ENCODE measurements at places on chromosomes 7 and 10. TPM values are rescaled to one million over a fixed set of nuclear protein-coding genes. Genes with fewer than 3 reads are reported as not detected.

DNA sequence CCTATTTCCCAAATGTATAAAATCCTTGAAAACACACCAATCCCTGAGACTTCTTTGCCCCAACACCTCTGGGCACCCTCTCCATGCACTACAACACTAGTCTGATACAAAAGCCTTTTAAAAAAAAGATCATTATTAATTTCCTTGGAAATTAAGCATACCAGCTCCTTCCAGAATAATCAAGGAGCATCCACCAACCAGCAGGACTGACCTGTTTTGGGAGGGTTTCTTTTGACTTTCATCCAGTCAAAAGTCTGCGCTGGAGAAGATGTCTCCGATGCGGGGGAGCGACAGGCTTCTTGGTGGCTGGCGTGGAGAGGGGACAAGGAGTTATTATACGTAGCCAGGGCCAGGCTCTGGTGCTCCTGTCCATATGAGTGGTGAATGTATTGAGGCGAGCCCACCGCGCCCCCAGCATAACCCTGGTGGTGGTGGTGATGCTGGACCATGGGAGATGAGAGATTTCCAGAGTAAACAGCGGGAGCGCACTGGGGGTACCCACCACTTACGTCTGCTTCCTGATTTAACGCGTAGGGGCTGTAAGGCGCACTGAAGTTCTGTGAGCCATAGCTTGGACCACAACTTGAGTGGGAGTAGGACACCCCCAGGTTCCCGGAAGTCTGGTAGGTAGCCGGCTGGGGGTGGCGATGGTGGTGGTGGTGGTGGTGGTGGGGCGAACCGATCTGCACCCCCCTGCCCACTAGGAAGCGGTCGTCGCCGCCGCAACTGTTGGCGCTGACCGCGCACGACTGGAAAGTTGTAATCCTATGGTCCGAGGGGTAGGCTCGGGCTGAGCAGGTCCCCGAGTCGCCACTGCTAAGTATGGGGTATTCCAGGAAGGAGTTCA, 527 bp downstream of the HOXA1 start:
- peaks cover 92% of the 10 kb centered on the region for H3K27me3 ChIP-seq
- H3K4me1 ChIP-seq = peaks cover 23% of the 10 kb centered on the region
- peak overlapping the region; percentile 83 for H3K4me3 ChIP-seq
- no peak for DNase-seq
- H3K27ac ChIP-seq = no peak overlapping the region
- H3K36me3 ChIP-seq = no peaks in the 10 kb centered on the region

DNA sequence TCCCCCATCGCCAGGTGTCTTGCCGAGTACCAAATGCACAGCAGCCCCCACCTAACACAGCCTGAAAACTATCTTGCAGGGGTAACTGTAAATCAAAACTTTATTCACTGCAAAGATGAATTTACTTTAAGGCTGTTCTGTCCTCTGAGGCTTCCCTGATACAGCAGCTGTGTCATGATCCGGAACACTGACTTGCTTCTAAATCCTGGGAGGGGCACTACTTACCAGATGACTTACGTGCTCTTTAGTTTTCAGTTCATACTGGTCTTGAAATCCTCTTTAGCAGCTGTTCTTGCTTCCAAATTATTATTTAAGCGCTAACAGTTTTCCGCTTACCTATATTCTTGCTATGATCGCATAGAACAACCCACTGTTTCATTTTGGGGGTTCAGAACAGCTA, 4.9 kb downstream of the DYNC1I1 start:
- DNase-seq = no peak
- no peaks in the 10 kb centered on the region for H3K4me1 ChIP-seq
- peaks cover 33% of the 10 kb centered on the region for H3K27me3 ChIP-seq
- H3K36me3 ChIP-seq = no peaks in the 10 kb centered on the region

C7orf57 gene
- 1.1 TPM for total RNA-seq

- H3K27me3 ChIP-seq = peaks cover 3% of the 10 kb centered on the region
- H3K27ac ChIP-seq = no peak overlapping the region
- no peaks in the 10 kb centered on the region for H3K36me3 ChIP-seq
- no peak for DNase-seq
These were observed 116.1 kb upstream of the ACBD5 start for GRCh38 chr10:27356738-27357137.

- no peak for DNase-seq
- no peaks in the 10 kb centered on the region for H3K4me1 ChIP-seq
- no peak overlapping the region for H3K27ac ChIP-seq
These were observed 170.9 kb downstream of the CDK14 start for GRCh38 chr7:90766814-90767564.

COL13A1 gene
- not detected for total RNA-seq

DNA sequence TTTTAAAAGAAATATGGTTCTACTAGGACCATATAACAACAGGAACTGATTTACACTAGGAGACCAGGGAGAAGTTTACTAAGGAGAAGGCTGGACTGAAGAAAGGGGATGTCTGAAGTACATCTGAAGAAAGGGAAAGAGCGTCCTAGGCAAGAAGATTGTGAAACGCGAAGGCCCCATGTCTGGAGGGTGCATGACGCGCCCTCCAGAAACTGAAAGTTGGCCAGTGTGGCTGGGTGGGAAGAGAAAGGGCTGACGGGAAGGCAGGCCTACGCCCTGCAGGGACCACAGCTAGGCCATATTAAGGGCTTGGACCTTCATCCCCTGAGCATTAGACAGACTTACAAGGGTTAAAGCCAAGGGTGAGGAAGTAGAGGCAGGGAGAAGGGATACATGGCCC, 158.0 kb downstream of the TRIL start:
- no peak overlapping the region for H3K27ac ChIP-seq
- H3K36me3 ChIP-seq = peaks cover 2% of the 10 kb centered on the region
- H3K4me3 ChIP-seq = no peak overlapping the region
- H3K4me1 ChIP-seq = no peaks in the 10 kb centered on the region

- no peak overlapping the region for H3K4me3 ChIP-seq
- no peak for DNase-seq
- peaks cover 45% of the 10 kb centered on the region for H3K36me3 ChIP-seq
These were observed 31.8 kb downstream of the AP3M1 start for GRCh38 chr10:74118804-74119203.

SEC61A2 gene
- total RNA-seq = 9.7 TPM

UTF1 gene
- not detected for total RNA-seq

UCMA gene
- total RNA-seq = not detected

CYP3A7 gene
- total RNA-seq = not detected

GRCh38 chr7:92641921-92642511, 51.8 kb upstream of the FAM133B start:
- H3K27ac ChIP-seq = peak overlapping the region; percentile 96
- peak overlapping the region; percentile 61 for H3K4me3 ChIP-seq
- peaks cover 83% of the 10 kb centered on the region for H3K4me1 ChIP-seq
- peak; percentile 76 for DNase-seq
- no peaks in the 10 kb centered on the region for H3K27me3 ChIP-seq

COBL gene
- not detected for total RNA-seq

GRCh38 chr10:30974773-30975415, 56.8 kb downstream of the ZNF438 start:
- no peak overlapping the region for H3K27ac ChIP-seq
- no peak overlapping the region for H3K4me3 ChIP-seq
- peaks cover 2% of the 10 kb centered on the region for H3K4me1 ChIP-seq
- no peaks in the 10 kb centered on the region for H3K27me3 ChIP-seq

ZNF248 gene
- total RNA-seq = 5.4 TPM

DNA sequence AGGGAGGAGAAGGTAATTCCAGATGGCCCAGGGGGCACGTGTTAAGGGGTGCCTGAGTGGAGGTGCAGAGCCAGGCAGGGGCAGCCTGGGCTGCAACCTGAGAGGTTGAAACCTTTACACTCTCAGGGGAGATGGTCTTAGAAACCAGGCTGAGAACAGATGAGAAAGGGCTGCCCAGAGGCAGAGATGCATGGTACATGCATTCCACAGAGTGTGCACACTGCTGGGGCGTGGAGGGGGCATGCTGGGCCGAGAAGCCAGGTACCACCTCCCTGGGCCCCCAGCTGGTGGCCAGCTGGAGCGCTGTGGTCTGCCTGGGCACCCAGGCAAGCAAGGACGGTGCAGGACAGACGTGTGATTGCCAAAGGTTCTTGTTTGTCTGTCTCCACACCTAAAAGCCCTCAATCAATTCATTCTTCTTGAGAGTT, 14.1 kb upstream of the CSGALNACT2 start:
- no peaks in the 10 kb centered on the region for H3K36me3 ChIP-seq
- H3K27ac ChIP-seq = no peak overlapping the region
- peaks cover 31% of the 10 kb centered on the region for H3K4me1 ChIP-seq
- DNase-seq = no peak
- H3K4me3 ChIP-seq = no peak overlapping the region

PPP1R3C gene
- 0.25 TPM for total RNA-seq

DNA sequence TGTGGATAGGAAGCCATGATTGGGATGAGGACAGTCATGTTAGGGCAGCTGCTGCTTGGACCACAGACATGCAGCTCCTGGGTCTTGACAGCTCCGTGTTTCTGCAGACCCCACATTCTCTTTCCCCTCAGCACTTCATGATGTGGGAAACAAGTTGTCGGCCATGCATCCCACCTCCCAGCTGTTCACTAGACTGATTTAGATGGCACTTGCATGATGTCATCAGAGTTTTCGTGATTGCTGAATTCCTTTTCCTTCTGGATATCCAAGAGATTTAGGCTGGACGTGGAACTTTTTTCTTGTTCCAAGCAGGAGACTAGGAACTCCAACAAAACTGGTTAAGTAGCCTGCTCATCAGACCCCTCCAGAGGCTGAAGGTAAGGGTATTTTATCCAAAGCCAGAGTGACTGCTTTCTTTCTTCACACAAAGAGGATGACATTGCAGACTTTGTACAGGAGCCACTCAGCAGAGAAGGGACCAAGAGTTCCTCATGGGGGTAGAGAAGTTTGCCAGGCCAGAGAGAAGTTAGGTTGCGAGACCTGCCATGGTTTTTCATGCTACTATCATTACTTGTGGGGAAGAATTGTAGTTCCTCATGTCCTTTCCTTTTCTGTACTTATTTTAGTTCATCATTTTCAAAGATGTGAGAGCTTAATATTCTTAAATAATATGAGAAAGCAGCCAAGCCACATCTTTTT, 117.7 kb upstream of the GJD4 start:
- H3K27me3 ChIP-seq = no peaks in the 10 kb centered on the region
- H3K36me3 ChIP-seq = peaks cover 30% of the 10 kb centered on the region
- no peak overlapping the region for H3K4me3 ChIP-seq
- H3K27ac ChIP-seq = no peak overlapping the region
- DNase-seq = no peak

Measured in activated naive CD8-positive, alpha-beta T cell treated with anti-CD3 and anti-CD28 coated beads for 36 hours (primary cell).